ENCODE measurements at places on chromosomes 12 and 14.

DNA sequence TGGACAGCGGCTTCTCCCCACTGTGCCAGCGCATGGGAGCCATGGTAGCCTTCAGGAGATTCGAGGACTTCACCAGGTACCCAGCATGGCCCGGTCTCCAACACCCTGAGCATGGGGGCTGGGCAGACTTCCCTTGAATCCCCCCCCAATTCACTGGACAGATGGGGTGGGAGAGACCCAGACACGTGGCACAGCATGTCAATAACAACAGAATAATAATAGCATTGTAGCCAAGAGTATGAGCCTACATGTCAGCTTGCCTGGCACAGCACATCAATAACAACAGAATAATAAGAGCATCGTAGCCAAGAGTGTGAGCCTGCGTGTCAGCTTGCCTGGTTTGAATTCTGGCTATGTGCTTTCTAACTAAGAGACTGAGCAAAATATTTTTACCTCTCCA, 76.4 kb downstream of the FOXN4 start:
- no peak for DNase-seq

GRCh38 chr12:56029166-56029519, 8.3 kb downstream of the IKZF4 start:
- DNase-seq: no peak

- no peak for DNase-seq
These were observed 263.1 kb downstream of the LRIG3 start for GRCh38 chr12:58657190-58657589.

GRCh38 chr12:29396774-29397173, 15.8 kb upstream of the ERGIC2 start:
- DNase-seq: no peak

DNA sequence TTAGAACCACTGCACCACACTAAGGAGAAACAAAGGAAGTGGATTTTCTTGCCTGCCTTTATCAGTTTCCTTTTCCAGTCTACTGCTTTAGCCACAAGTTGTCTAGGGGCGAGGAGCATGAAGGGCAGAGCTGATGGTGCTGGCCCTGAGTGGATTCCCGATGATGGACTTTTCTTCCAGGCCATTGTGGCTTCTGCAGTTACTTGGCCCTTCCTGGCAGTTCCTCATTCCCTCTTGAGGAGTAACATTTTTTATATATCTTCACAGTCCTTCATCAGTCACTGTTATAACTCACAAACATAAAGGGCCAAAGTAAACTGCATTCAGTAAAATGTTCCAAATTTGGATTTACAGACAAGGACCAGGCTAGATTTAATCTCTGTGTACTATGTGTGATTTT, 61.2 kb upstream of the SRSF5 start:
- DNase-seq: no peak

DNA sequence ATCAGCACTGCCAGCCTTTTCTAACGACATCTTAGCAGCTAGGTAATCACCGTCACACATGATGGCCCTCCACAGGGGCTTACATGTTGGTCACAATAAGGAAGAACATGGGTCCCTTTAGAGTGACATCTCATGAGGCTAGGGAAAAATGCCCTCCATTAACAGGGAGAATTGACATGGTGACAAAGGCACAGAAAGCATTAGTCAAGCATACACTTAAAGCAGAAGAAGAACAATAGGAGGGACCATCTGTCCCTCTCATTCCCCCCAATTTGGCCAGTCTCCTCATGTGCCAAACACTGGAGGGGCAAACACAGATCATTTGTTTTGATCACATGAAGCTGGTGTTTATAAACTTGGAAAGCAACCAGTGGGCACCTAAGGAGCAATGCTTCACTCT, 78.0 kb downstream of the GRIP1 start:
- no peak for DNase-seq

DNA sequence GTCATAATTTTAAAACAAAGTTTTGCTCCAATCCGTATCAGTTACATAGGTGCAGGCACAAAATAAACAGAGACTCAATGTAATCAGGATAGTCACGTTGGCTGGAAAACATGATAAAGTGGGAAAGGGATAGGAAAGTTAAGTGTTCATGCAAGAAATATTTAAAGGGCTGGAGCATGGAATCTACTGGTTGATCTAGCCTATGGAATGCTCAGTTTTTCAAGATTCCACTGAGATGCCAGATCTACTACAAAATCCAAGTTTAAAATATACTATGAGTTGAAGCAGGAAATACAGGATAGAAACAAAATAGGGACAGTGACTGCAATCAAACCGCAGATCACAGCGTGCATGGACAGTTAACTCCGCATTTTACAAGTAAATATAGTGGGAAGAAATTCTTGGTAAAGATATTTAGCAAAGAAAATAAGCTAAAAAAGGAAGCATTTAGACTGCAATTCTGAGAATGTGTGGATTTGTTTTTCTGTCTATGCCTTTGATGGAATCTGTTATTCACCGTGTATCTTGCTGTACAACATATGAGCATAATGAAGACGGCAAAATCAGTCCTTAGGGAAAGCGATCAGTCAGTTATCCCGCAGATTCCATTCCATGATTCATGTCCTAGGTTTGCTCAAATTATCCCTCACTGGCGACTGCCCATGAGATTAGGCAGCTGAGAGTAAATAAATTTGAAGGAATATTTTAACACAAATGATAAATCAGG, 1044.3 kb downstream of the FLRT2 start:
- DNase-seq: no peak

Measured in stimulated activated naive CD4-positive, alpha-beta T cell treated with Interleukin-2 at 50 U/mL for 16 hours (primary cell).